ENCODE measurements at places on chromosomes 12 and 14.

- DNase-seq = peak; percentile 50
Measured at GRCh38 chr14:34875031-34875922, at the start of gene BAZ1A. BAZ1A (minus strand) TSS chr14:34875360; CDS start chr14:34874604, 756 bp downstream.

- DNase-seq = no peak
Measured at GRCh38 chr14:69093631-69094421, 59.1 kb downstream of the DCAF5 start.

- no peak for DNase-seq
Measured at GRCh38 chr14:59245809-59246295, 57.4 kb downstream of the DAAM1 start.

- DNase-seq = no peak
Measured at GRCh38 chr12:15541996-15542631, 219.8 kb downstream of the PTPRO start.

DNA sequence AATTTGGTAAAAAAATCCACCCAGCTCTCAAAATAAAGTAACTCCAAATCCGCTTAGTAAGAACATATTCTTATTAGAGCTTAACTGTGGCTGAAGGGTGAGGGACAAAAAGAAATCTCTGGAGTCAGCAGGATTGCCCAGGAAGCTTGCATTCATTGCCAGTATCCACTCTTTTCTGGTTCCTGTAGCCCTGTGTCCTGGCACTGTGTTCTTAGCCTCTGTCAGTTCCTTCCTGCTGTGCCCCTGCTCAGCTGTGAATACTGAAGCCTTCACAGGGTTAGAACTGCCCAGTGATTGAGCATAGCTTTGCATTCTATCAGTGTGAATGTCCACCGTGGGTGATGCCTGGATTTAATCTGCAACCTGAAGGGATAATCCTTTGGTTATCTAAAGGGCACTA lies 266.9 kb upstream of the PELI2 start:
- DNase-seq = no peak

GRCh38 chr14:67268426-67269150 lies 27.4 kb downstream of the PALS1 start:
- no peak for DNase-seq

GRCh38 chr14:64580467-64580866 lies 30.7 kb downstream of the PPP1R36 start:
- DNase-seq = no peak

GRCh38 chr14:32818581-32818980 lies 120.1 kb upstream of the NPAS3 start:
- DNase-seq = no peak

DNA sequence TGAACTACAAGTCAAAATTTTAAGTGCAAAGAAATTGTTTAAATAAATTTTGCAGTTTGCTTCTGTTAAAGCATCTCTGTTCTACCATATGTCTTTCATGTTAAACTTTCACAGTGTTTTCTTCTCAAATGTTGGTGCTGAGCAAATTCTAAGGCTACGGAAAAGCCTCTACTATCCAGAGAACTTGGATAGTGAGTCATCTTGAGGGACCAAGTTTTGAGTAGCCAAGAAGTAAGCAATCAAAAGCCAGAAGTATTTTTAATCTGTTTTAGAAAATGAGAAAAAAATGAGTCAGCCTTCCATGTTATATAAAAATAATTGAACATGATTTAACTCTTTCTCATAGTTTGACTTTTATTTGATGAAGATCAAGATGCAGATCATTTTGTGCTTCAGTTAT lies 3.3 kb downstream of the BRMS1L start:
- DNase-seq = no peak

DNA sequence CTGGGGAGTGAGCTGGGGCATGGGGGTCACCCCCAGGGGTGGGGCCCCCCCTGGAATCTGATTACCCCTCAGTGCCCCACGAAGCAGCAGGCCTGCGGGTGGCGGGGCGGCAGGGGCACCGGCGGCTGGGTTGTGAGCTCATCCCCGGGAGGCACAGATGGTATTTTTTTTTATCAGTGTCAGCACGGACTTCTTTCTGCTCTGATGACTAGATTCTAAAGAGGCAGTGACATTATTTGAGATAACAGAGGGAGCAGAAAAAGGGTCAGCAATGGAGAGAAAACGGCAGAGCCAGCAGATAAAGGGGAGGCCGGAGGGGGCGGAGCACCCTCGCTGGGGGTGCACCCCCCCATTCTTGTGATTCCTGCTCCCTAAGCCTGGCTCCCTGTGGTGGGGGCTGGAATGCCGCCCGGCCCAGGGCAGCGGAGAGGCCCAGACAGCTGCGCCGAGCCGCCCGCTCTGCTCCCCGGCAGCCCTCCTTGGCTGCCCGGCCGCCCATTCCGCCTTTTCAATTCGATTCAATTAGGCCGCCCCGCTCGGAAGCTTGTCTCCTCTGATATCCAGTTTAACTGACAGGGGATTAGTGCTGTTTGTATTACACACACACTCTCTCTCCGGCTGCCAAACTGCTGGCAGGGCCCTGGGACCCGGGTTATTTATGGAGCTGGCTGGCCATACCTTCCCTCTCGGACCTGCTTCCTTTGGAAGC lies 32.9 kb downstream of the MVK start:
- DNase-seq = peak; percentile 19

DNA sequence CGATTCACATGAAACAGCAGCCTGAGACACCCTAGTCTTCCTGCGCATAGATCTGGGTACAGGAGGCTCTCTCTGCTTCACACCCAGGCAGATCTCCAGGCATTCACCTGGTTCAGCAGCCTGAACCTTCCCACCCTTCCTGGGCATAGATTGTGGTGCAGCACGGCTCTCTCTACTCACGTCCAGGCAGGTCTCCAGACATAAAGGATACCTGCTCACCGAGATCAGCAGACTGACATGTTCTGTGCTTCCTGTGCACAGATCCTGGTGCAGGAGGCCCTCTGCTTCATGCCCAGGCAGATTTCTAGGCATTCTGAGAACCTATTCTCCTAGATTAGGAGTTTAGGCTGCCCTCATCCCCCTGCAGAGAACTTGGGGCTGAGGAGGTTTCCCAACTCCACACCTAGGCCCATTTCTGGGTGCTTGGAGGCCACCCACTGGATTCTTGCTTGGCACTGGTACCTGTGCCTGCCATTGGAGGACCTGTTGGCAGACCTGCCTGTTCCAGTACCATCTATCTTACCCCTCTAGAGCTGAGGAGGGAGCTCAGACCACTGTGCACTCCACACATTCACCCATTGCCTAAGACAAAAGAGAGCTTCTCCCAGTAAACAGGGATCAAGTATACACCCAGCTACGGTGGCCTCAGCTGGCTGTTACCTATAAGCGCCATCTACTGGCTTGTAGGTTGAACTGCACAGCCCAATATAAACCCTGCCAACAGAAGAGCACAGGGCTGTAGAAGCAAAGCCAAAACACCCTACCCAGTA lies 28.0 kb upstream of the GARIN6 start:
- DNase-seq = no peak

GRCh38 chr14:50657753-50658152 lies 10.4 kb downstream of the SAV1 start:
- DNase-seq = no peak

DNA sequence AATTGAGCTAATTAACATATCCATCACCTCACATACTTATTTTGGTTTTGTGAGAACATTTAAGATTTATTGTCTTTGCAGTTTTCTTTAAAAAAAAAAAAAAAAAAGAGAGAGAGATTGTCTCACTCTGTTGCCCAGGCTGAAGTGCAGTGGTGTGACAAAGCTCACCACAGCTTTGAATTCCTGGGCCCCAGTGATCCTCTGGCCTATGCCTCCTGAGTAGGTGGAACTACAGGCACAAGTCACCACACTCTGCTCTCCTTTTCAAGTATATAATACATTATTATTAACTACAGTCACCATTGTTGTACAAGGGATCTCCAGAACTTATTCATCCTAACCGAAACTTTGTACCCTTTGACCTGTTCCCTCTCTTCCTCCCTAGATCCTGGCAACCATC lies 64.0 kb downstream of the NUMB start:
- no peak for DNase-seq

- DNase-seq = no peak
Measured at GRCh38 chr12:89082370-89082753, 269.9 kb downstream of the DUSP6 start.

DNA sequence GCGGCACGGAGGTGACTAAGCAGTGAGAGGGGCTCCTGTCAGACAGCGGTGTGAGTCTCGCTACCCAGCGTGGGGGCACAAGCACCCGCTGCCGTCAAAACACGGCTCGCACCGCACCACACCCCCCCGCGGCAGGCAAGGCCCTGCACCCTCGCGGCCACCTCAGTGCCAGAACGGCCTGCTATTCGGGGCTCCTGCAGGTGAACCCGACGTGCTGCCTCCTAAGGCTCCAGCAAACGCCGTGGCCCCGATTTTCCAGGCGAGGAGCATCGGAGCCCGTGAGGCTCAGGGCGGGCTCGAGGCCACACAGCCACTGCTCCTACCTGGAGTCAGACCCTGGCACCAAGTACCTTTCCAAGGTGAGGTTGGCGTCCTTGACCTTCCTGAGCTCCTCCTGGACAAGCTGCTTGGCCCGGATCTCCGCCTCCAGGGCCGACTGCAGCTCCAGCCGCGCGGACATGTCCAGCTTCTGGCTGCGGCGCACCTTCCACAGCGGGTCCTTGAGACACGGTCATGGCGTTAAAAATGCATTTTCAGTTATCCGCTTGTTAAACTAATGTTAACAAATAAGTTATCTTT lies 41.8 kb downstream of the AMN start:
- DNase-seq = no peak

DNA sequence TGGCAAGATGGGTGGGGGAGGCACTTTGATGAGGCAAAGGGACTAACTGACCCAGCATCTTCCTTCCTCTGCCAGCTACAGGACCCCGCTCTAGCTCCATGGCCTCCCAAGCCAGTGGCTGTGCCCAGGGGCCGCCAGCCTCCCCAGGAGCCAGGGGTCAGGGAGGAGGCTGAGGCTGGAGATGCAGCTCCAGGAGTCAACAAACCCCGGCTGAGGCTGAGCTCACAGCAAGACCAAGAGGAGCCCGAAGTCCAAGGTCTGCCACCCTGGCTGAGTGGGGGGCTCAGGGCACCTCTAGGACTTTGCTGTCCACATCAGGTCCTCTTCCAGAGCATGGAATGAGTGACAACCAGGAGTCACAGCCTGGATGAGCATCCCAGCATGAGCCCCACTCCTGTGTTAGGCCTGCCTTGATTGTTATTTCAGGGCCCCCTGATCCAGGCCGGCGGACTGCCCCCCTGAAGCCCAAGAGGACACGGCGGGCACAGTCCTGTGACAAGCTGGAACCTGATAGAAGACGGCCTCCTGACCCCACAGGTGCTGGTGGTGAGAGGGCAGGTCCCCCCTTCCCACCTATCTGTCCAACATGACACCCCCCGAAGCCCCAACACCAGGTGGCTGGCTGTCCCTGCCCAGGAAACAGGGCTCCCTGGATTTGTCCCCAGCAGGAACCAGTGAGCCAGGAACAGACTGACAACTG lies 2.5 kb upstream of the CPNE6 start:
- DNase-seq = no peak

- no peak for DNase-seq
Measured at GRCh38 chr14:91008759-91009409, 51.6 kb downstream of the RPS6KA5 start.

DNA sequence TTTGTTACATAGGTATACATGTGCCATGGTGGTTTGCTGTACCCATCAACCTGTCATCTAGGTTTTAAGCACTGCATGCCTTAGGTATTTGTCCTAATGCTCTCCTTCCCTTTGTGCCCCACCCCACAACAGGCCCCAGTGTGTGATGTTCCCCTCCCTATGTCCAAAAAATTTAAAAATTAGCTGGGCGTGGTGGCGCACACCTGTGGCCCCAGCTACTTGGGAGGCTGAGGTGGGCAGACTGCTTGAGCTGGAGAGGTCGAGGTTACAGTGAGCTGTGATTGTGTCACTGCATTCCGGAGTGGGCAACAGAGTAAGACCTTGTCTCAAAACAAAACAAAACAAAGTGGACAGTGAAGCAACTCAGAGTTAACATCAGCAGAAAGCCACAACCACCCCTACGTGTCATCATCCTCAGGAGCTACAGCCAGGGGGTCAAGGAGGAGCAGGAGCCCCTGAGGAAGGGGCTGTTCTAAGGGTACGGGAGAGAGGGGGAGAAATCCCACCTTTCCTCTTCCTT lies 36.8 kb upstream of the SGPP1 start:
- DNase-seq = no peak

GRCh38 chr12:77488041-77488620 lies 342.6 kb upstream of the NAV3 start:
- no peak for DNase-seq

- DNase-seq = no peak
Measured at GRCh38 chr12:82593901-82594396, 92.8 kb upstream of the TMTC2 start.

DNA sequence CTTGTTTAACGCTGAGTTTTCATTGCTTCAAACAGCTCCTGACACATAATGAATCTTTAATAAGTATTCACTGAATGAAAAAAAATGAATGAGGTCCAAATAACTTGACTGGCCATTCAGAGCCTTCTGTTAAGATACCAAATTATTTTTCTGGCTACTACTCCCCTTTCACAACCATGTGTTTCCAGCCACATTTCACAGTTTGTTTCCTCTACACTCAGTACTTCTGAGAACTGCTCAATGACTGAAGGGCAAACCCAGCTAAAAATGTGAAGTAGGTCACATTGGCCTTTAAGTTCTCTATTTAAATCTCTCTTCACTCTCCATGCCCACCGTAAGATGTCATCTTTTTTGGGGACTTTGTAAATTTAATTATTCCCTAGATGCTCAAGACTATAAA lies 78.4 kb upstream of the KRR1 start:
- DNase-seq = no peak

GRCh38 chr14:52131640-52132320 lies 62.9 kb upstream of the NID2 start:
- DNase-seq = peak; percentile 58

DNA sequence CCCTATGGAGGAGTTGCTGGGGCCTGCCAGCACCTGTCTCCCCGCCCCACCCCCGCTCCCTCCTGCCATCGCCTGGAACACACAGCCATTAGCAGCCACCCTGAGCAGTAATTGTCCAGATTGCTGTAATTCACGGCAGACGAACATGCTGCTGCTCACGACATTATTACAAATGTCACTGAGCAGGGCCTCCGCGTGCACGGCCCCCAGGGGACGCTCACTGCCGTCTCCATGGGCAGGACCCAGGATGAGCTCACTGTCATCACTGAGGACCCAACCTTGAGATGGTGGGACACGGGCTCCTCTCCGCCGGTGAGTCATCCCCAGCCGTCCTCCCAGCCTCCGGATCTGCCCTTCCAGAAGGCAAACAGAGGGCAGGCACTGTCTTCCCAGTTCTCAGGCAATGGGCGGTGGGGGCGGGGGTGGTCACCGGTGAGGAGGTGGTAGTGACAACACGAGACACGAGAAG lies 100.4 kb downstream of the RFLNA start:
- DNase-seq = no peak

GRCh38 chr12:79217306-79217705 lies 352.7 kb downstream of the SYT1 start:
- DNase-seq = no peak

GRCh38 chr14:55581342-55581771 lies 1.4 kb downstream of the KTN1 start:
- no peak for DNase-seq

- DNase-seq = no peak
Measured at GRCh38 chr14:75214558-75214957, 38.1 kb upstream of the TMED10 start.

DNA sequence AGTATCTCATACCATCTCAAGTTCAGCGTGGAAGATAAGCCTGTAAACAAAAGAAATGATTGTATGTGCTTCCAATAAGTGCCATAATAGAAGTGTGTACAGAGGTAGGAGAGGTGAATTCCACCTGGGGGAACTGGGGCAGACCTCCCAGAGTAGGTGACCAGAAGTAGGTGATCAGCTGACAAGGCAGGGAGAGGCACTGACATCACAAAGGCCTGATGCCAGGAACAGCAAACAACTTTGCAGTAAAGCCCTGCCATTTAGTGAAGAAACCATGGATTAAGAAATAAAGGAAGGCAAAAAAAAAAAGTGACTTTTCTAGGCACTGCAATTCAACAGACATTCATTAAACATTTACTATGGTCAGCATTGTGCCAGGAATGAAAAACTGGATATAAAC lies 31.1 kb downstream of the NR1H4 start:
- DNase-seq = no peak
